Hepatocyte (in vitro differentiated cells): ENCODE measurements at places on chromosomes 11 and 22. TPM values are rescaled to one million over a fixed set of nuclear protein-coding genes. Genes with fewer than 3 reads are reported as not detected.

- peak overlapping the region; percentile 87 for H3K27ac ChIP-seq
- H3K27me3 ChIP-seq = no peaks in the 10 kb centered on the region
- H3K4me3 ChIP-seq = no peak overlapping the region
These were observed 42.2 kb upstream of the FBLN1 start for GRCh38 chr22:45460288-45461109.

DNA sequence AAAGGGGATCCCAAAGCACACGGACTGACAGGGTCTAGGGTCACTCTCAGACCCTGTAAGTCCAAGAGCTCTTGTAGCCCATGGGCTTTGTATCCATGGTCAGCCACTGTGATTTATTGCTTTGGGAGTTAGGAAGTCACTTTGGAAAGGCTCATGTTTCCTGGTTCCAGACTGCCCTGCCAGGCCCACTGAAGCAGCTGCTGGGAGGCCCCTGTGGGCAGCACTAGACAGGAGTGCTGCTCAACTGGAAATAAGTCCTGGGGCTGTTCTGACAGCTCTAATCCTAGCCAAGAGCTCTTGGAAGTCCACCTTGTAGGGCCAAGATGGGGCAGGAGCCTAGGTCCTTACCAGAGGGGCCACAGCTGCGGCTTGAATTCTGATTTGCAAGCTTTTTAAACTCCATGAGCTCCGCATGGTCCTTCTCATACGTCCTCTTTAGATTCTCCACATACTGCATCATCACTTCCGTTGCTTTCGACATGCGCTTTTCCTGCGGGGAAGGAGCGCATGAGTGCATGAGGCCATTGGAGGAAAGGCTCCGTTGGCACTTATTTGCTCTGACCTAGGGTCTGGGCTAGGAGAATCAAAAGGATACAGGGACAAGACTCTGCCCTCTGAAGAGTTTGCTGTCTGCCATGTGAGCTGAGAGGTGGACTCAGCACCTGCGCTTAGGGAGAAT lies 32.2 kb upstream of the LYVE1 start:
- H3K27me3 ChIP-seq = no peaks in the 10 kb centered on the region
- peaks cover 41% of the 10 kb centered on the region for H3K4me1 ChIP-seq
- H3K27ac ChIP-seq = peak overlapping the region; percentile 79
- no peak for DNase-seq

Gene CALCA
- 0.56 TPM in 1 of 2 replicates, not detected in the other for total RNA-seq

Gene LDHAL6A
- not detected in 2 replicates for total RNA-seq

Gene TMEM132A
- total RNA-seq = 33.7 and 44.3 TPM in 2 replicates

Gene CARD10
- total RNA-seq = 19.1 and 23.4 TPM in 2 replicates
